ENCODE measurements at places on chromosomes 5 and 9.

GRCh38 chr9:109086221-109086620, 33.5 kb downstream of the TMEM245 start:
- no peak for DNase-seq

DNA sequence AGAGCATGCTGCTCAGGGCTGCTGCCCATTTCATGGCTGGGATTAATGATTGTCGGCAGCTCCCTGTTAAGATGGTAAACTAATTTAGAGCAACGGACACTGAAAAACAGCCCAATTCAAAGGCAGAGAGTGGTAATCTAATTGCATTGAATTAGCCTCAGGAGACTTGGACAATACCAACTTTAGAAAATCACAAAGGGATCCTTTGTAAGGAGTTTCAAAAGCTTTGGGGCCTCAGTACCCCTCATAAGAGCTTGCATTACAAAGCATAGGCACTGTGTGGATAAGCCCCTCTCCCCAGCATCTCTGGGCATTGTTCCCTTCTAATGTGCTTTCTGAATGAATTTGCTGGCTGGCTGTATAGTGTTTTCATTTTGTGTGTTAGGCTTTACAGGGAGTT, 6.7 kb downstream of the GLRA1 start:
- no peak for DNase-seq

DNA sequence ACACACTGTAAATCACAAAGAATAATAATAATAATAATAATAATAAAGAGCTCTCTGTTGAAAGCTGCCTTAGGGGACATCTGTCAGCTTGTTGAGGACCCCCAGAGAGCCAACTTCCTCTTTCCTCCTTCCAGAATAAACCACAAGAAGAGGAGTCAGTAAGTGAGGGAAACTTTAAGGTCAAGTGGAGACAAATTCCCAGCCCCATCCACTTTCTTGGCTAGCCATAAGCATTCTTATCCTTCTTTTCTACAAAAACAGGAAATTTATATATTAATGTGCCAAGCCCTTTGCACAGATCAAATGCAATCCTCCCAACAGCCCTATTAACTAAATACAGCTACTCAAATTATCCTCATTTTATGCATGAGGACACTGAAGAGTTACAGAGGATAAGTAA, 9.4 kb upstream of the C5orf58 start:
- no peak for DNase-seq

- no peak for DNase-seq
Observed at GRCh38 chr9:133237035-133237731, 28.1 kb upstream of the OBP2B start.

GRCh38 chr9:118578467-118578866, 790.8 kb downstream of the BRINP1 start:
- no peak for DNase-seq

GRCh38 chr9:107492381-107492970, 2.9 kb upstream of the KLF4 start:
- DNase-seq, result no peak

GRCh38 chr9:137023583-137023991, 4.5 kb downstream of the ABCA2 start:
- DNase-seq, result no peak

DNA sequence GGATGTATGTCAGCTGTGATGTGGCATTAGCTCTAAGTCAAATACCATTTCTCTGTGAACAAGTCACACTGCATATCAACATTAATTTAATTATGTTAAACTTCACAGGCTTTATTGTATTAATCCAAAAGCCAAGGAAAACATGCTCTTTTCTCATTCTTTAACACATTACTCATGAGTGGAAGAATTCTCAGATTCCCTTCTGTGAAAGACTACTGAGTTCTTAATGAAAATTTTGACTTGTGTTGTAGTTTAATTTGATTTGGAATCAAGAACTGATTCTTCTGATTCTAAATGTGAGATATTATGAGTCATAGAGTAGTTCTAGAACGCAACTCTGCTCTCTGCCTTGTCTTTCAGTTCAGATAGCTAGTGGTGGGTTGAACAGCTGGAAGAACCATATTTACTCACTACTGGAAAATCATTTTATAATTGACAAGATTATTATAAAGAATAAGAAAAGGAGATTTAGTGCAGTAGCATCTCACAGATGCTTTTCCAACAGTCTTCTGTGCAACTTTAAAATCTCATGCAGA, 90.6 kb downstream of the VCAN start:
- DNase-seq, result no peak

DNA sequence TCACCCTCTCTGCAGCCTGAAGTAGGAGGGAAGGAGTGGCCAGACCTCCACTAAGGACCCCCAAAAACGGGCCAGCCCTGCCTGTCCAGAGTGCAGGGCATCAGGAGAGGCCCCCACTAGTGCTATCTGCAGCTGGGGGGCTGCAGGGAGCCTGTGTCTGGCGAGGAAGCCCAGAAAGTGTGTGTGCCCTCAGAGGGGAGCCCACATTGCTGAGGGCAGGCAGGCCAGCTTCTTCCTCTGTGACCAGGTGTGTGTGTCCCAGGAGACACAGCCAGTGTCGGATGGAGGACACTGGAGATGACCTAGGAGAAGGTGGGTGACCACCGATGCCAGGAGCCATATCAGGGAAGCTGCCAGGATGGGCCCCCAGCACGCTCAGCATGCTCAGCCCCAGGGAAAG, 218.7 kb downstream of the IRX2 start:
- DNase-seq, result no peak

GRCh38 chr5:127229185-127229889, 61.3 kb upstream of the MEGF10 start:
- DNase-seq, result peak; percentile 57

DNA sequence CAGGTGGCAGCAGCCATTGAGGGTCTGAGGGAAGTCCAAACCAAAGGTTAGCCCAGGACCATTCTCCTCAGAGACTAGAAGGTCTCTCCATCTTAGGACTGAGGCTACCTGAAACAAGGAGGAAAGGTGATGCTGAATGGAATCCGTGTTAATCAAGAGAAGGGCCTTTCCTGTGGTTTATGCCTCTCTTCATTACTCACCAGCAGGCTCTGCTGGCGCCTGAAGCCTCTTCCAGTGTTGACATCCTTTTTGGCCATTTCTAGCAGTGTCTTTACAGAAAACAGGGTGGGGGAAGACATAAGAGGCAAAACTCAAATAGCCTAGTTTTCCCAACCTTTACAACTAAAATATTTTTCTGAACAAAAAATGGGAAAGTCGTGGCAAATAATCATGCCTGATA, 98.0 kb downstream of the ENC1 start:
- no peak for DNase-seq

DNA sequence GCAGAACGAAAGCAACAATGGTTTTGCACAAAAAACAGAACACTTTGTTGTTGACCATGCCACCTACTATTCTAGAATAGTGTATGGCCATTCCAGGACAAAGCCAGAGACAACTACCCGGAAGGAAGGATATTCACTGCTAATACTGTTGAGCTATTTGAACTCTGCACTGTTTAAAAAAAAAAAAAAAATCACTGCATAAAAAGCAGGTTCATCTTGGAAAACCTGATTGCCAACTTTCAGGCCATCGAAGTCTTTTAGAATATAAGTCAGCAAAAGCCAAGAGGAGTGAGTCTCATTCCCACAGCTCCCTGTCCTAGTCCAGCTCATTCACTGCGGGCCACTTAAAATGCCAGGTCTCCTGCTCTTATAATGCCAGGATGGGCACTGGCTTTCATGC, 4.0 kb downstream of the ENC1 start:
- no peak for DNase-seq

GRCh38 chr9:114906922-114907571, 23.3 kb downstream of the TNFSF8 start:
- DNase-seq, result no peak

GRCh38 chr9:5361326-5362010, 21.8 kb upstream of the RLN1 start:
- no peak for DNase-seq

DNA sequence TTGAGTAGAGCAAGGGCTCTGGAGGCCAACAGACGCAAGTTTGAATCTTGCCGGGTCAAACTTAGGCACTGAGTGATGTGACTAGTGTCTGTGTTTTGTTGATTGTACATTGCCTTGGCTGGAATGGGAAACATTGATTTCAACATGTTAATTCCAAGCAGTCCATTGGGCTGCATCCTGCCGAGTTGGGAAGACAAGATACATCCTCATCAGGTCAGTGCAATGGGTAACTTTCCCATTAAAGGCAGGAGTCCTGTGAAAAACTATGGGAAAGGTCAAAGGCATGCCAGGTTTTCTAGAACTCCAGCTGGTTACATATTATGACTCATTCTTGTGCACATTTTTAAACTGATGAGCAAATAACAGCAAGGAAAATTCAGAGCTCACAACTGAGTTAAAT, 126.5 kb upstream of the ABCA1 start:
- no peak for DNase-seq

- DNase-seq, result peak; percentile 72
Observed at GRCh38 chr9:88578121-88579049, 43.4 kb downstream of the NXNL2 start.

DNA sequence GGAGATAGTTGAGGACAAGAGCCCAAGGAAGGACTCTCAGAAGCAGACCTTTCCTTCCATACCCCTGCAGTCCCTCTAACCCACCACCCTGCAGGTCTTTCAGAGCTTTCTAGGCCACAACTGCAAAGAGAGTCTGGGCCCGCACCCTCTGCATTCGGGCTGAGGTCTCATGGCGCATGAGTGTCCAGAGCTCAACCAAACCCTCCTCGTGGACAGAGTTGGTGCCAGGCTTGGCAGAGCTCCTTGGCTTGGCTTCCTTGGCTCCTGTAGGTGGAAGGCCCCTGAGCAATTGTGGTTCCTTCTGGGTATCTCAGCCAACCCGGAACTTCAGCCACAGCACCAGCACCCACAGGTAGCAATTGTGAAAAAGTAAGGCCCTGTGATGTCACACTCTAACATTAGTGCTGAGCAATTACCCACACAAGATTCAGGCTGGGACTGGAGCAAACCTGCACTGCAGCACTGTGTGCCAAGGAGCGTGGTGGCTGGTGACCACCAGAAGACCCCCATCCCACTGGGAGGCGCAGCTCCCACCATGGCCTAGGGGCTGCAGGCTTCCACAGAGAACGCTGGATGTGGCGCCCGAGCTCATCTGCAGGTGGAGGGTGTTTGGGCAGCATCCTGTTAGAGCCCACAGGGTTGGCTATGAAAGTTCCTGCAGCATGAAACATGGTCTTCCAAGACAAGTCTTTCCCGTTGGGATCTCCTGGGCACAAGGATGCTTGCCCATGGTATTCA, 38.8 kb downstream of the FOXI1 start:
- no peak for DNase-seq

- no peak for DNase-seq
Observed at GRCh38 chr5:108216890-108217289, 165.0 kb downstream of the FBXL17 start.

DNA sequence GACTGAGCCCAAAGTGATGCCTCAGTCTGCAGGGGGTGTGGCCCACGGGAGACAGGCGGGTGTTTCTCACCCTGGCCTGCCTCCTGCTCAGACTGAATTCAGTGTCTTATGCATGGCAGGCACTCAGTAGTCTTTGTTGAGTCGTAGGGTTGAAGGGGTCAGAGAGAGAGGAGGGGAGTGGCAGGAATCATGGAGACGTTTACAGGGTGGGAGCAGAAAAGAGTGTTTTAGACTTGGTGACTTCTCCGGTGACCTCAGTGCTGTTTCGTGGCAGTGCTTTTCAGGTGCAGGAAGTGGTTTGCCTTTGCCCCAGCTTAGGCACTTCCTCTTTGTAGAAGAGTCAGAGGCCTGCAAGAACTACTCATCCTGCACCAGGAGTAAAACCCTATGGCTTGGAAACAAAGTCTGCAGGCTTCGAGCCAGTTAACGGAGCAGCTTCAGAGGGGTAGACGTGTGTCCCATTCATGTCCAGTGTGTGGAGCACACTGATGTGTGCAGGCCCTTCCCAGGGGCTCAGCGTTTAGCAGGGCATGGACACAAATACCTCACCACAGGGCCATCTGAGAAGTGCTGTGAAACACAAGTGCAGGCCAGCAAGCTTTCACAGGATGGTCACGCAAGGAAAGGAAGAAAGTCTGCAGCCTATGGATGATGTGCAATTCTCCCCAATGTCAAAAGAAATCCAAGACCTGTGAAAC, 24.5 kb upstream of the SEMA4D start:
- DNase-seq, result peak; percentile 71

DNA sequence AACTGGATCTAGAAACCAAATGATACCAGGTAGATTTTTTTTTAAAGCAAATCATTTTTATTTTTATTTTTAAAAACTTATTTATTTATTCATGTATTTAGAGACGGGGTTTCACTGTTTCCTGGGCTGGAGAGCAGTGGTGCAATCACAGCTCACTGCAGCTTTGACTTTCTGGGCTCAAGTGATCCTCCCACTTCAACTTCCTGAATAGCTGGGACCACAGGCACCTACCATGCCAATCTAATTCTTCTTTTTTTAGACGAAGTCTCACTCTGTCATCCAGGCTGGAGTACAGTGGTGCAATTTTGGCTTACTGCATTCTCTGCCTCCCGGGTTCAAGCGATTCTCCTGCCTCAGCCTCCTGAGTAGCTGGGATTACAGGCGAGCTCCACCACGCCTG, 41.3 kb upstream of the CDK20 start:
- no peak for DNase-seq

Measured in activated T-cell treated with anti-CD3 and anti-CD28 coated beads, Interleukin-2, amount 50 U/mL, for 1 hour (primary cell).